ENCODE measurements at places on chromosomes 6 and 20.

- no peak for DNase-seq
Observed at GRCh38 chr6:146410851-146411595, 132.6 kb upstream of the RAB32 start.

GRCh38 chr6:5990786-5991185, 15.9 kb downstream of the NRN1 start:
- DNase-seq: no peak

DNA sequence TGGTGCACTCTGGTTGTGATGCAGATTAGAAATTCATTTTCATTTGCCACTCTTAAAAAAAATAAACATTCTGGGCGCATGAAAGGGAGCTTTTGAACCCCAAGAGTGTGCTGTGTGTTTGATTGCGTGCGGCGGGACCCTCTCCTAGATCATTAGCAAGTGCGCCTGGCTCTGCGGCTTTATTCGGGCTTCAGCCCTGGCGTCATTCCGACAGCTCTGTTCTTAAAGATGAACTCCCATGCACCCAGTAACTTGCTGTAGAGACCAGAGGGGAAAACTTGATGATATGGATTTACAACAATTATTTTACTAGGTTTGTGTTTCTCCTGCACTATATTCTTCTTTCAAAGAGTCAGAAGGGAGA, 48.9 kb upstream of the ARMC2 start:
- no peak for DNase-seq

- no peak for DNase-seq
Observed at GRCh38 chr20:55166063-55166462, 690.7 kb downstream of the DOK5 start.

- DNase-seq: no peak
Observed at GRCh38 chr20:542777-543368, 717 bp downstream of the CSNK2A1 start.

- DNase-seq: no peak
Observed at GRCh38 chr6:150813993-150814359, 51.5 kb upstream of the MTHFD1L start.

DNA sequence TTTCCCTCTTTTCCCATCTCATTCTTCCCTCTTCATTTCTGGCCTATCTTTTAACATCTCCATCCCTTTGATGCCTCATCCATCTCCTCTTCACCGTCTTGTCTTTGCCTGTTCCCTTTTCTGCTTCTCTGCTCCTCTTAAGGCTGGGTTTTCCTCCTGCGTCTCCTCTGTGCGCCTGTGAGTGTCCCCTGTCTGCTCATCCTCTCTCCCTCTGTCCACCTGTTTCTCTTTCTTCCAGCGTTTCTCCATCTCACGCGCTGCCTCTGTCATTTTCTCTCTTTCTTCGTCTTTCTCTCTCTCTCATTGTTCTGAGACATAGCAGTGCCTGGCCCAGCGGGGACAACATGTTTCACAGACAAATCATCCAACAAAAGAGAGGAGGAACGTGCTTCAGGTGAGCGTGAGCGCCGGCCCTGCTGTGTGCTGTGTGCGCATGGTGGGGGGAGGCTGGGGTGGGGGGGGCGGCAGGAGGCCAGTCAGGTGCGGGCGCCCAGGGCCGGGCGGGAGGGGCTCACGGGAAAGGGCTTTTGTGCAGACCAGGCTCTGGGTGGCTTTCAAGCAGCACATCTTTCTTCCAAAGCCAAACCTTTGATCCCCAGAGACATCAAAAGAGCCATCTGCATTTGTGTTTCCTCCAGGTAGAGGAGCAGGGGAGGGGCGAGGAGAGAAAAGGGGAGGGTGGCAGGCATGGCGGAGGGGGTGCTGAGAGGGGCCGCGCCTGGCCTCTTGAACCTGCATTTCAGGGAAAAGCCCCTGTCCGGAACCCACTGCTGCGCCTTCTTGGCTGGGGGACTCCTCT, 121.3 kb downstream of the VEGFA start:
- DNase-seq: no peak

- DNase-seq: no peak
Observed at GRCh38 chr6:53378208-53378607, 29.5 kb upstream of the ELOVL5 start.

GRCh38 chr6:36018339-36018738, 6.1 kb downstream of the SLC26A8 start:
- DNase-seq: no peak

DNA sequence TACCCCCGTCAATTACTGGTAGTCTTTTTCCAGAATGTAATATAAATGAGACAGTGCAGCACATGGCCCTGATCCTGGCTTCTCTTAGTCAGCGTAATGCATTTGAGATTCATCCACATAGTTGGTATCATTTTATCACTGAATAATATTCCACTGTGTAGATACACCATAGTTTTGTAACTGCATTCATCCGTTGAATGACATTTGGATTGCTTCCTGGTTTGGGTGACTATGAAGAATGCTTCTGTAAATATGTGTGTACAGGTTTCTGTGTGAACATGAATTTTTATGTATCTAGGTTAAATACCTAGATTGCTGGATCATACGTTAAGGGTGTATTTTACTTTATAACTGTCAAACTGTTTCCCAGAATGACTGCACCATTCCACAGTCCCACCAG, 62.6 kb upstream of the STMND1 start:
- DNase-seq: no peak

- no peak for DNase-seq
Observed at GRCh38 chr20:50019466-50020256, 36.9 kb downstream of the SNAI1 start.

DNA sequence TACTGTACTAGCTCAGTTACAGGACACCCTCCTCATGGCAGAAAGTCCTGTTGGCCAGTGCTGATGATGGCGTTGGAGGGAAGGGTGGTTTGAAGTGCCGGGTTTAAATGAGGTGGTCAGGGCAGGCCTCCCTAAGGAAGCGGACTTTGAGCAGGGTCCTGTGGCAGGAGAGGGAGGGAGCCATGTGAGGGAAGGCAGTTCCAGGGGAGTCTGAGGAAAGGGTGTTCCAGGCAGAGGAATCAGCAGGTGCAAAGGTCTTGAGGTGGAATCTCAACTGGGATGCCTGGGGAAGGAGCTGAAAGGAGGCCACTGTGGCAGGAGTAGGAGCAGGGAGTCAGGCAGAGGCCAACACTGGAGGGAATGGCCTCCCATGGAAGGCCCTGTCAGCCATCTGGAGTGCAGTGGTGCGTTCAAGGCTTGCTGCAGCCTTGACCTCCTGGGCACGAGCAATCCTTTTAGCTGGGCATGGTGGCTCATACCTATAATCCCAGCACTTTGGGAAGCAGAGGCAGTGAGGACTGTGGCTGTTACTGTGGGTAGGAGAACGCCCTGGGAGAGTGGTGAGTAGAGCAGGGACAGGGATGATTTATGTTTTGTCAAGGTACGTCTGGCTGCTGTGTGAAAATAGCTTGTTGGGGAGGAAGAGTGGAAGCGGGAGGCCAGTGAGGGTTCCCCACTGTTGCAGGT, 26.2 kb downstream of the VSTM2L start:
- no peak for DNase-seq

DNA sequence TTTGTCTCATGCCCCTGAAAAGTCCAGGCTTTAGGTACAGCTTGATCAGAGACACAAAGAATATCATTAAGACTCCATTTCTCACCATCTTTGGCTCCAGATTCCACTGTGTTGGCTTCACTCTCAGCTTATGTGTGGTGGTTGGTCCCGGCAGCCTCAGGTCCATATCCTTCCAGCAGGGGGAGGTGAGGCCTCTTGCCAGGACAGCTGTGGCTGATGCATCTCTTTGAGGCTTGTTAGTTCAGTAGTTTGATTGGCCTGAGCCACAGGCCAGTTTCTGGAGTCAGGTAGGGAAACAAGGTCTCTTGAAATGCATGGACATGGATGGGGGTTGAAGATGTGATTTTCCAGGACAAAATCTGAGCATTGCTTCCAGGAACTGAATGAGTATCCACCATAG, 62.4 kb downstream of the JAG1 start:
- DNase-seq: no peak

DNA sequence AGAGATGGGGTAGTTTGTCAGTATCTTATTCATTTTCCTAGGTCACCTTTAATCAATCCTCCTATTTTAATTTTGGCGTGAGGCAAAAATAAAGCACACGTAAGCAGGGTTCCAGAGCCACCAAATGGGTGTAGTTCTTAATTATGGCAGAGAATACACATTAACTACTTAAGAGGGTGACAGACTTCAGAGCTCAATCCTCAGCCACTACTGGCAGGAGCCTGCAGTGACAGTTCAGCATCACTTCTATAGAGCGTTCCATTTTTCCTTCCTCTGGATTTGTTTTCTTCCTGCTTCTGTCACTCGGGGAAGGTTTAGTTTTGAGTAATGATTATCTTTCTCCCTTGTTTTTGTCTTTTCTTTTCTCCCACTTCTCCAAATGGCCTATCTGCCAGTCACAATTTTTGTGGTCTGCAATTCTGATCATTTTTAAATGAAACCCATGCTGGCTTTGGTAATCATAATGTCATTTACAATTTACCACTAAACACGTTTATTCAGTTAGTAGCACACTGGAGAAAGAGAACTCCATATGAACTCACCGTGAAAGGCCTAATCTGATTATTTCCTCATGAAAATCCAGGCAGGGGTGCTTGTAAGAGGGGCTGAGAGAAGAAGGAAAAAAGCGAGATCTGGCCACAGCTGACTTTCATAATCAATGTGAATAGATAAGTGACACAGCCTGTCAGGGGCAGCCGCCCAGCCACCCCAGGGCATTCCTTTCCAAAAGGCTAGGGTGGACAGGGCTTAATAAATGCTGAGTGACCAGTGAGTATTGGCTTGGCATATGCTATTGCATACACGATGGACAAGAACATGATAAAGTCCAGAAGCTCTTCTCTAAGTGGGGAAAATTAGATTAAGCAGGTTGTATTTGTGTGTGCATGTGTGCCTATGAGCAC, 412.1 kb downstream of the PKHD1 start:
- DNase-seq: no peak

DNA sequence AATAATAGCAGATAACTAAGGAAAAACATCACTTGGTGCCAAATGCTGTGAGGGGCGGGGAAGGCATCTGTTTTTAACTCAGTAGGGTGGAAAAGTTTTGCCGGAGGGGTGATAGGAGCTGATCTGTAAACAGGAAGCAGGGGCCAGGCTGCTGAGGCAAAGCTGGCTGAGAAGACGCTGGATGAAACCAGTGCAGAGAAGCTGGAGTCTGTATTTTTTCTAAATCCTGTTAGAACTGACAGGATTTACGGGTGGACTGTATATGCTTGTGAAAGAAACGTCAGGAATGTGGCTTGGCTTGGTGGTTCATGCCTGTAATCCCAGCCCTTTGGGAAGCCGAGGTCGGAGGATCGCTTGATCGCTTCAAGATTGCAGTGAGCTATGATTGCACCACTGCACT, 5.6 kb downstream of the PCMTD2 start:
- no peak for DNase-seq

GRCh38 chr20:51570739-51571459, 28.4 kb upstream of the NFATC2 start:
- DNase-seq: no peak

DNA sequence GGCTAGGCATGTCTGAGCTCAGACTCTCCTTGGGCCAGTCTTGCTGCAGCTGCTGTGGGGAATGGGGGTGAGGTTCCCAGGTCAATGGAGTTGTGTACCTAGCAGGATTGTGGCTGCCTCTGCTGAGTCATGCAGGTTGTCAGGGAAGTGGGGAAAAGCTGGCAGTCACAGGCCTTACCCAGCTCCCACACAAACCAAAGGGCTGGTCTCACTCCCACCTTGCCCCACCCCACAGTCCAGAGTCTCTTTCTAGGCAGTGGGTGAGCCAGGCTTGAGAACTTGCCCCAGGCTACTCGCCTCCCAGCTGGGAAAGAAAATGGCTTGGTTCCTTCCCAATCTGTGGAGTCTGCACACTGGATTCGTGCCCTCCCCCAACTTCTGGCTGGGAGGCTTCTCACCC, 65.7 kb downstream of the SCP2D1 start:
- DNase-seq: no peak

- DNase-seq: peak; percentile 66
Observed at GRCh38 chr6:6724539-6725467, 136.3 kb downstream of the LY86 start.

DNA sequence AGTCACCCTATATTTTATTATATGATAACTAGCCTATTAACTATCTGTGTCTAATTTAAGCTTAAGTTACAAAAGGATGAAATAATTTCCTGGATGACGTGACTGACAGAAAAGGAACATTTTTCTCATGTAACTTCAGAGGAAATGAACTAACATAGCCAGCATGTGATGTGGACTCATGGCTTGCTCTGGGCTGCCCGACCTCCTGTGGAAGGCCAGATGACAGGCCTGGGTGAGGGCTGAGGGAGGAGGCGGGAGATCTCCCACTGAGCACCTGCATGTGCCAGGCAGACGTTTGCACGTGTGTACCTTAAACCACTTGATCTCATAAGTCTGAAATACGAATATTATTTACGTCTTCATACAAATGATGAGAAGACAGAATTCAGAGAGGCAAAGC, 321.1 kb downstream of the SYNE1 start:
- DNase-seq: no peak

DNA sequence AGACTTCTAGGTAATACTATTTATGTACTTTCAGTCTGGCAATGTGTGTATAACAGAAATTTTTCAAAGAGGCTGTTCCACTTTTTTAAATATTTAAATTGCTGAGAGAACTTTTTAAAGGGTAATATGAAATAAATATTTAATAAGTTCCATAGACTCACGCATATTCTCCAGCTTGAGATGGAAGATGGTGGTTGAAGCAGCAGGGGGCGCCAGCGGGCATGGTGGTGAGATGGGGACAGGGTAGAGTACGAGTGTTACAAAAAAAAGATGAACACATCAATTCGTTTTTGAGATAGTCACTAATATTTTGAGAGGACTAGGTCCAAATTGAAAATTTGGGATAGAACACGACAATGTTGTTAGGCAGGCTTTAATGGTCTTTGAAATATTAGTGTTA, 68.4 kb downstream of the RSPO3 start:
- DNase-seq: peak; percentile 39

GRCh38 chr6:154352898-154353585, 3.6 kb downstream of the IPCEF1 start:
- no peak for DNase-seq

DNA sequence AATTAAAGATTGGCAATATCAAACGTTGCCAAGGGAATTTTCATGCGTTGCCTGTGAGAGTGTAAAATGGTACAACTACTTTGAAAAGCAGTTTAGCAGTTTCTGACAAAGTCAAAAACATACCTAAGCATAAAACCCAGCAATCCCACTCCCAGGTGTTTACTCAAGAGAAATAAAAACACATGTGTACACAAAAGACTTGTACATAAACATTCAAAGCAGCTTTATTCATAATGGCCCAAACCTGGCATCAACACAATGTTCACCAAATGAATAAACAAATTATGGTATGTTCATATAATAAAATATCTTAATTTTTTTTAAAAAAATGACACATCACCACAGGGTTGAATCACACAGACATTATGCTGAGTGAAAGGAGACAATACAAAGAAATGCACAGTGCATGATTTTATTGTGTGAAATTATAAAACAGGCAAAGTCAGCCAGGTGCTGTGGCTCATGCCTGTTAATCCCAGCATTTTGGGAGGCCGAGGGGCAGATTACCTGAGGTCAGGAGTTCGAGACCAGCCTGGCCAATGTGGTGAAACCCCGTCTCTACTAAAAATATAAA, 240.4 kb upstream of the MARCKS start:
- no peak for DNase-seq
